HT1080 (cell line): ENCODE measurements at places on chromosomes 12 and 14.
A peak's percentile ranks its signal among the peaks of the same experiment; 100 is the strongest.

GRCh38 chr12:12477532-12477890, 85.2 kb downstream of the DUSP16 start:
- no peak for DNase-seq

GRCh38 chr14:63499701-63500250, 43.4 kb downstream of the PPP2R5E start:
- no peak for DNase-seq

DNA sequence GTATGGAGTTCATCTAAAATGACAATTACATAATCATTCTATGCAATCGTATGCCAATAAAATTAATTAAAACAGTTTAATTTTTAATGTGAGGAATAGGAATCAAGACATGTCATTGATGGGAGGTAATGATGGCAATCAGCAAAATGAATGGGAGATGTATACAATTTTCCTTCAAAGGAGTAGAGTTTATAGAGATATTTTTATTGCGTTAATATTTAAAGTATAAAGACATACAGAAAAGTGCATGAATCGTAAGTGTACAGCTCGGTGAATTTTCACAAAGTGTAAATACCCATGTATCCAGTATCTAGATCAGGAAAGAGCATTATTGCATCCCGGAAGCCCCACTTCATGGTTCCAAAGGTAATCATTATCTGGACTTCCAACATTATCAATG, 1.2 kb downstream of the MIPOL1 start:
- DNase-seq, result no peak

DNA sequence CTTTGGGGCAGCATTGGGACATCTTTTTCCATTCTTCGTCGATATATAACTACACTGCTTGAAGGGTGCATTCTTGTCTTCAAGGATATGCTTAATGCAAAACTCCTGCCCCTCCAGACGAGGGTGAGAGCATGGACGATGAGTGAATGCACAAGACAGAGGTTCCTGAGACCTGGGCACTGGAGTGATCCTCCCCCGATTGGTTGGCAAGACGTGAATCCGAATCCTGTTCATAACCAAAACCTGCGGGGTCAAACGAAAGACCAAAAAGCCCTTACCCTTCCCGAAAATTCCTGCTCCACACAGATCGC, 684 bp downstream of the KANSL2 start:
- peak; percentile 8 for DNase-seq

GRCh38 chr12:3614806-3615466, 123.9 kb downstream of the PRMT8 start:
- no peak for DNase-seq

GRCh38 chr14:33938131-33938949, 12.5 kb downstream of the EGLN3 start:
- no peak for DNase-seq

- DNase-seq, result no peak
These were observed 22.2 kb downstream of the A2ML1 start for GRCh38 chr12:8844665-8845064.

GRCh38 chr12:47772094-47772660, 861 bp upstream of the SLC48A1 start:
- no peak for DNase-seq

DNA sequence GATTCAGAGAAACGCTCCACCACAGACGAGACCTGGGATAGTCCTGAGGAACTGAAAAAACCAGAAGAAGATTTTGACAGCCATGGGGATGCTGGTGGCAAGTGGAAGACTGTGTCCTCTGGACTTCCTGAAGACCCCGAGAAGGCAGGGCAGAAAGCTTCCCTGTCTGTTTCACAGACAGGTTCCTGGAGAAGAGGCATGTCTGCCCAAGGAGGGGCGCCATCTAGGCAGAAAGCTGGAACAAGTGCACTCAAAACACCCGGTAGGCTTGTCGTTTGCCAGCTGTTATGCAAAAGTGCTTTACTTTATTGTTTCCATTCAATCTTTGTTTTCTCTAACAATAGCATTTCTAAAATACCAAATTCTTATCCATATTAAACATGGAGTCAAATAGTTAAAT, 287.3 kb downstream of the NAV3 start:
- no peak for DNase-seq

DNA sequence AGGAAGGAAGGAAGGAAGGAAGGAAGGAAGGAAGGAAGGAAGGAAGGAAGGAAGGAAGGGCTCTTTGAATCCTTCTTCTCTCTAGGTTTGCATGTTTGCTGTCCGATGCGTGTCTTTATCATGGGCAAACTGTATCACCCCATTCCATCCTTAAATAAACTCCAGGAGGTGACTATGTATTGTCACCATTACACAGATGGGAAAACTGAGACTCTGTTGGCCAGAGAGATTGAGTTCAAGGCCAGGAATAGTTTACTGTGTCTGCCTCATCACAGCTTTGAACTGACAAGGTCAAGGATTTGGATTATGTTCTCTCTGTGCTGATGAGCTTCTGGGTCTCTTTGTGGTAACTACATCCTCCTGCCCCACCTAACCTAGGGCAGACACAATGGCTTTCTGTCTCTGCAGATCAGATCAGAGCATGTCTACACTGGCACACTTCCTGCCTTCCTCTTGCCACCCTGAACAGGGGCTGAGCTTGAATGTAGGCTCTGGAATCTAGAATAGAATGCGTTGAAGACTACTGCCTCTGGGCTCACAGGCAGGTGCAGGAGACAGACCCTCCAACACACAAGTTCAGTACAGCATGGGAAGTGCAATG, 78.9 kb upstream of the MAP1LC3B2 start:
- DNase-seq, result peak; percentile 34

DNA sequence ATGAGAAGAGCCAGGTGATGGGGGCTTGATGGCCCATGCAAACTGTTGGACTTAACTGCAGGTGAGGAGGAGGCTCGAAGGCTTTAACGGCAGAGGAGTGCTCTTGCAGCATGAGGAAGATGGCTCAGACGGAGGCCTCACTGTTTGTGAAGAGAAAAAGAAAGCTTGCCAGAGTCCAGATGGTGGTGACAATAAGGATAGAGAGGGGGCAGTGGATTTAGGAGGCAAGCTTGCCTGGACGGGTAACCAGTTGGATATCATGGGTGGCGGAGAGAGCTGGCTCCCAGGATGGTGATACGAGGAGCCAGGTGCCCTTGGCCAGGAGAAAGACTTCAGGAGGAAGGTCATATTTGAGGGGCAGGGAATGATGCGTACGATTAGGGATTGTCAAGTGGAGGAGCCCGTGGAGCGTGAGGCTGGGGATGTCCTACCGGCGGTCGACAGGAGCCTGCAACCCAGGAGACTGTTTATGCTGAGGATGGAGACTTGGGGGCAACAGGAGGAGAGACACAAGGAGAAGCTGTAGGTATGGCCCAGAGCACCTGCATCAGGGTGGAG, 71.8 kb downstream of the CACNA1C start:
- no peak for DNase-seq

GRCh38 chr12:70252832-70253231, 9.6 kb downstream of the CNOT2 start:
- DNase-seq, result no peak

DNA sequence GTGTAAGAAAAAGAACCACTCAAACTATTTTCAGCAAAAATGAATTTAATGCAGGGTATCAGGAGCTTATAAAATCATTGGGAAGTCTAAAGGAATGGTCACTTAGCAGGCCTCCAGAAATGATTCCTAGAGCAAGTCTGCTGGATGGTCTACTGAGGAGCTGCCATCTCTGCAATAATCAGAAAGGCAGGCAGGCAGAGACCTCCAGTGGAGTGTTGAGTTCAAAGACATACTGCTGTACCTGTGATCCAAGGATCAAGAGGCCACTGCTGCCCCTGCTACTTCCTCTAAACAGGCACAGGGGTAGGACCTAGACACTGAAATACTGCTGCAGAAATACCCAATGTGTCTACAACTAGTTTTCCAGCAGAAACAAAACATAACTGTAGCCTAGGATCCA, 14.5 kb upstream of the KICS2 start:
- peak; percentile 29 for DNase-seq

- DNase-seq, result no peak
These were observed 152.7 kb downstream of the KCNK10 start for GRCh38 chr14:88170333-88170732.

DNA sequence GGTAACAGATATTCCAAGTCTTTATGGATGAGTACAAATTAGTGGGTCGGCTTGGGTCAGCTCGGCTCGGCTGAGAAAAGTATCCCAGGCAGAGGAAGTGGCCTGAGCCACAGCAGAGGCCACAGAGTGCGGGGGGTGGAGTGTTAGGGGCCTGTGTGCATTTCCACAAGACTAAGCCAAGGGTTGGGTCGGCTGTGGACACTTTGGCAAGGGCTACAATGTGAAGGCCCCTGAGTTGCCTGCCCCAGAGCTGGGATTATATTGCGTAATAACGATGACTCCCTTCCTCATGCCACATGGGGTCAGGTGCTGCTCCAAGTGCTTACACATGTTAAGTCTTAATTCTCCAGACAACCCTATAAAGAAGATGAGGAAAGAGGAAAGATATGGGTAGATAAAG, 11.4 kb downstream of the EVL start:
- DNase-seq, result peak; percentile 75

DNA sequence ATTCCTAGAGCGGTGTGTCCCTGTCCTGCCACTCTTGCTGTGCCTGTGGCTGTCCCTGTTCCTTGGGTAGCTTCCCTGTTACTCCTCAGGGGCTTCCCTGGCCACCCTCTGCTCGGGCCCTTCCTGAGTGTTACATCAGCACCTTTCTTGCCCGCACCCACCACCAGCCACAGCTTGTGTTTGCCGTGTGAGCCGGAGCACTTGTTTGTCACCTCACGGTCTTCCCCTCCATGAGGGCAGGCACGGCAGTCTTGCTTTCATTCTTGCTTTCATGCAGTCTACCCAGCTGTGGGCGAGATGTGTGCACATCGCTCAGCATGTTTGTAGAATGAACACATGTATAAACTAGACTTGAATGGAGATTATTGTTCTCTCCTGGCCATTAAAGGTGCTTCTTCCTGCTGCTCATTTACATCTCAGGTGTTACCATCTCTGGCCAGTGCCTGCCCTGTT, 42.0 kb downstream of the TRAF3 start:
- DNase-seq, result no peak

DNA sequence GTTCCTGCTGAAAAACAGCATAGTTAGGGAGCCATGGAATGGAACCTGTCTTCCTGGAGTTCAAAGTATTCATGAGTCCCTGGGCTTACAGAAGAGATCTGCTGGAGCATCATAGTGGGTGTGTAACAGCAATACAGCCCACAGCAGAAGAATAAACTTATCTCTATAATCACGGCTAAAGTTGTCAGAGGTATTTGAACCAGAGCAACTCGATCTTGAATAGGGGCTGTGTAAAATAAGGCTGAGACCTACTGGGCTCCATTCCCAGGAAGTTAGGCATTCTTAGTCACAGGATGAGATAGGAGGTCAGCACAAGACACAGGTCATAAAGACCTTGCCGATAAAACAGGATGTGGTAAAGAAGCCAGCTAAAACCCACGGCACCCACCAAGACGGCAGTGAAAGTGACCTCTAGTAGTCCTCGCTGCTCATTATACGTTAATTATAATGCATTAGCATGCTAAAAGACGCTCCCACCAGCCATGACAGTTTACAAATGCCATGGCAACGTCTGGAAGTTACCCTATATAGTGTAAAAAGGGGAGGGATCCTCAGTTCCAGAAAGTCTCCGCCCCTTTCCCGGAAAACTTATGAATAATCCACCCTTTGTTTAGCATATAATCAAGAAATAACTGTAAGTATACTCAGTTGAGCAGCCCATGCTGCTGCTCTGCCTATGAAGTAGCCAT, 223.4 kb downstream of the PCNX1 start:
- peak; percentile 98 for DNase-seq
